NCI-H187 (cell line): ENCODE measurements at places on chromosomes 3 and 15.

GRCh38 chr3:82999777-83000176, 1238.3 kb upstream of the GBE1 start:
- DNase-seq = no peak

- no peak for DNase-seq
These were observed 254.2 kb downstream of the NR1D2 start for GRCh38 chr3:24199300-24199699.

GRCh38 chr3:5160321-5160720, 27.2 kb upstream of the EDEM1 start:
- no peak for DNase-seq

GRCh38 chr3:187788984-187789857, 44.0 kb upstream of the BCL6 start:
- DNase-seq = no peak

GRCh38 chr15:23854912-23855659, 168.0 kb upstream of the NDN start:
- no peak for DNase-seq

GRCh38 chr15:43749690-43750345, 3.6 kb downstream of the PDIA3 start:
- no peak for DNase-seq

GRCh38 chr3:136644212-136644611, 108.0 kb downstream of the STAG1 start:
- DNase-seq = no peak

DNA sequence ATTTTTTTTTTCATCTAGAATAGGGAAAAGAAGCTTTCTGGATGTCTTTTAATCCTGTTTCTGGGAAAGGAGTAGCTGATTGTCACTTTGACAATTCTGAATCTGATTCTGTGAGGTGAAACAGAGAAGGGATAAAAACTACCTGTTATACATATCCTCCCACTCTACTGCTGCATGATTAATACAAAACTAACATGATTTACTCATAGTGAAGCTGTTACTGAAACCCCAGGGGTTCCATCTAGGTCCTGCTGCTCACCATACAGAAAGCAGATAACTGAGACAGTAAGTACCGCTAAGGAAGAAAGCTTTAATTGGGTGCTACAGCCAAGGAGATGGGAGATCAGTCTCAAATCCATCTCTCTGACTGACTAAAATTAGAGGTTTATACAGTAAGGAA, 610.9 kb upstream of the ALCAM start:
- DNase-seq = no peak

DNA sequence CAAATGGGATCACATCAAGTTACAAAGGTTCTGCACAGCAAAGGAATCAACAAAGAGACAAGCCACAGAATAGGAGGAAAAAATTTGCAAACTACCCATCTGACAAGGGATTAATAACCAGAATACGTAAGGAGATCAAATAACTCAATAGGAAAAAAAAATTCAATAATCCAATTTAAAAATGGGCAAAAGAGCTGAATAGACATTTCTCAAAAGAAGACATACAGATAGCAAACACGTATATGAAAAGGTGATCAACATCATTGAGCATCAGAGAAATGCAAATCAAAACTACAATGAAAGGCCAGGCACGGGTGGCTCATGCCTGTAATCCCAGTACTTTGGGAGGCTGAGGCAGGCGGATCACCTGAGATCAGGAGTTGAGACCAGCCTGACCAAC, 23.5 kb upstream of the CPEB1 start:
- no peak for DNase-seq

GRCh38 chr3:86830566-86830965, 160.4 kb downstream of the VGLL3 start:
- DNase-seq = no peak

- DNase-seq = no peak
These were observed 262.1 kb upstream of the SATB1 start for GRCh38 chr3:18687286-18687685.

- DNase-seq = no peak
These were observed 30.3 kb upstream of the PTX3 start for GRCh38 chr3:157406394-157406793.

GRCh38 chr3:120506828-120507774, 56.3 kb upstream of the FSTL1 start:
- no peak for DNase-seq

DNA sequence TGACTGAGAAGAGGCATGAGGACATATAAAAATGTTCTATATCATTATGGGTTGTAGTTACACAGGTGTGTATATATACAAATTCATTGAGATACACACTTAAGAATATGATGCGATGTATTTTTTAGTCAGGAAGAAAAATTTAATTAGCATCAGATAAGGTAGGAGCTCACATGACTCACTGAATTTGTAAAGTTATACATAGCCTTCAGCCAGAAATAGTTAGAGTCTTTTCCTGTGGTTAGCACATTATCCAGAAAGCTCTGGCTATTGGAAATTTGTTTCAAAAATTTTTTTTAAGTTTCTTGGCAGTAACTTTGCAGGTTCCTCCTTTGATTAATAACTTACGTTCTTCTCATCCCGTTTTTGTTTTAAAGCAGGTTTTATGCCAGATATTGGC, 88.6 kb downstream of the STT3B start:
- DNase-seq = no peak

DNA sequence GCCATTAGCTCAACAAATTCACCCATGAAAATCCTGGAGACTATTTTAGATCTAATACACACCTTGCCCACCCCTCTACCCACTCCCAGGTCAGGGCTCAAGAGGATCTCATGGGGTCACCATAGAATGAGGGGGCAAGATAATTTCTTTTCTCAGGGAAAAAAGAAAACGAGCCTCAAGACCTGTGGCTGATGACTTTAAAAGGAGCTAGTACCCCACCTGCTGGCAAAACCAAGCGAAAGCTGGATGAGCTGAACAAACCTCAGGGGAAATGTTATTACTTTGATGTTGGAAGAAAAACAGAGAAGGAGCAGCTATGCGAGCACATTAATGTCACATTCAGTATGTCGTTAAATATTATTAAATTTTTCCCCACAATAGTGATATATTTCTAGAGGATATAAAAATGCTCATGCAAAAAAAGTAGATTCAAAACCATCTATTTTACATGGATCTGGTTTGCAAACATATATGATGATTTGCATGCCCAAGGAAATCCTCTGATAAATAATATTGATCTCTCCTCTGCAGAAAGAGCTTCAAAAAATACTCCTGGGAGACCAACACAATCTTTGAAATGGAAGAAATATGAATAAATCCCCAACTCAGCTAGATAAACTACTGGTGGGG, 37.7 kb downstream of the PLD1 start:
- no peak for DNase-seq

DNA sequence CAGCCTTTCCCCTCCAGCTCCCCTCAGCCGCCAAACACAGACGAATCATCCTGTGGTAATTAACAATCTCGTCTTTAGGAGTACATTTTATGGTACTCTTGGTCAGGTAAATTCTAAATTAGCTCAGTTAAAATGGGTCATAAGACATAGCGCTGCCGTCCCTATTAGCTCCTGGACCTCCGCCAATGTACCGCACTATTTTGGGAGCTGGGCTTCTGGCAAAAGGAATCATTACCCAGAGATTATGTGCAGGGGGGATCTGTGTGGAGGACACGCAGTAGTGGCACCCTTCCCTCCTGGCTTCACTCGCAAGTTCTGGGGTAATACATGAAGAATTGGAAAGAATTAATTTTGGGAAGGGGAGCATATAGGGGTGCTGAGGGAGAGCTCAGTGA, 68.6 kb upstream of the ONECUT1 start:
- DNase-seq = no peak

GRCh38 chr3:67357610-67358458, 296.6 kb downstream of the SUCLG2 start:
- no peak for DNase-seq

GRCh38 chr15:91122296-91122695, 22.2 kb downstream of the SV2B start:
- no peak for DNase-seq

DNA sequence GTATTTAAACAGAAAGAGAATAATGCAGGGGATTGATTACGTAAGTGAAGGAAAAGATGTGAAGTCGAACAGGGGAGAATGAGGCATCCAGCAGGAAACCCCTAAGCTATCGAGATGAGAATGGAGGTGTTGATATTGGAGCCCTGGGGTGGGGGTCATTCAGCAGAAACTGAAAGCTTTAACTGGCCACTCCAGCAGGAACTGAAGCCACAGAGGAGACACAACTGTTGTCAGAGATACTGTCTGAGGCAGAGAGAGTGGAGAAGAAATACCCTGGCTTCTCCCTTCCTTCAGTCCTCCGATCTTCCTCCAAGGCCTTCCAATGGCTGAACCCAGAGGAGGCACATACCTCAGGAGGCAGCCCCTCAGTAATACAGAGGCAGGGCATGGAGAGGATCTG, 152.4 kb downstream of the THRB start:
- DNase-seq = no peak

GRCh38 chr15:101029971-101030661, 111.0 kb downstream of the LRRK1 start:
- no peak for DNase-seq

DNA sequence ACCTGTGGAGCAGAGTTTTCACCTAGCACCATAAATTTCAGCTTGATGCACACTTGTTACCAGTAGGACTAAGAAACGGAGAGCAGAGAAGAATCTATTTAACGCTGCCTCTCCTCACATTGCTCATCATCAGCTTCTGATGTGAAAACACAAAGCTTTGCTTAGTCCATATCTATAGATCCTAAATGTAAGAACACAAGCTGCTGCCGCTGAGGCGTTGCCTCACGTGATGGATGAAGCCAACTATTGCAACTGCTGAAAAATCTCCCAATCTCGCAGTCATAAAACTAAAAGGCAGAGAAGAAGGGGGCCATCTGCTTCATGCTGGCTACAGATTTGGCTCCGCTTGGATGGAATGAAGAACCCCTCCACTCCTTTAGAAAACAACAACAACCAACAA, 42.7 kb downstream of the CADPS start:
- DNase-seq = no peak

- DNase-seq = peak; percentile 8
These were observed 21.4 kb upstream of the CCR9 start for GRCh38 chr3:45864760-45865519.

DNA sequence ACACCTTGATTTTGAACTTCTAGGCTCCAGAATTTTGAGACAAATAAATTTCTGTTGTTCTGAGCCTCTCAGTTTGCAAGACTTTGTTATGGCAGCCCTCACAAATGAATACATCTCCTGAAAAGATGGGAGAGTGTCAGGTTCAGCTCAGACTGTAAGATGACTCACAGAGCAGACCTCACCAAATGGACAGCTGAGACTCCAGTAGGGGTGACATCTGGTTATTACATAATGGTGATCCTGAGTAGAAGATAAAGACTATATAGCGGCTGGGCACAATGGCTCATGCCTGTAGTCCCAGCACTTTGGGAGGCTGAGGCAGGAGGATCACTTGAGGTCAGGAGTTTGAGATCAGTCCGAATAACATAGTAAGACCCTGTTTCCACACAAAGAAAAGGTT, 26.2 kb upstream of the MTMR14 start:
- DNase-seq = no peak

- no peak for DNase-seq
These were observed 14.2 kb downstream of the LPP start for GRCh38 chr3:188168186-188168585.

DNA sequence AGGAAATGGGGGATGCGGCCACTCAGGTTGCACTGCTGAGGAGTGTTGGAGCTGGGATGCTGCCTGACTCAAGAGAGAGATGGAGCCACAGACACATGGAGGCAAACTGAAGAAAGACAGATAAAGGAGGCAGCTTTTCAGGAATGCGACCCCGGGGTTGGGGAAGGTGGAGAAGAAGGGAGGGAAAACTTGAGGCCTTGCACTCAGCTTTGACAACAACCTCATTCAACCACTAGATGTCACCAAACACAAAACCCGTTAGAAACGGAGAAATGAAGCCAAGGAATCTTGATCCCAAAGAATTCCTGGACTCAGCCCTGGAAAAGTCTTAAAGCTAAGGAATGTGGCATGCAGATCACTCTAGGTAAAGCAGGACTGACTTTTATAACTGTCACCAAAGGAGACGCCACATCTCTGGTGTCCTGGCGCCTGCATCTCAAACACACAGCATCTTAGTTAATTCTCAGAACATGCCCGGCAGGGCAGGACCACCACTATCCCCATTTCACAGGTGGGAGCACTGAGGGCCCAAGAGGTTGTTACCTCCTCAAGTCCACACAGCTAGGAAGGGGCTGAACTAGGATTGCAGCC, 59.6 kb upstream of the LMCD1 start:
- DNase-seq = no peak

- no peak for DNase-seq
These were observed 296.8 kb downstream of the DOCK3 start for GRCh38 chr3:50971487-50971924.

DNA sequence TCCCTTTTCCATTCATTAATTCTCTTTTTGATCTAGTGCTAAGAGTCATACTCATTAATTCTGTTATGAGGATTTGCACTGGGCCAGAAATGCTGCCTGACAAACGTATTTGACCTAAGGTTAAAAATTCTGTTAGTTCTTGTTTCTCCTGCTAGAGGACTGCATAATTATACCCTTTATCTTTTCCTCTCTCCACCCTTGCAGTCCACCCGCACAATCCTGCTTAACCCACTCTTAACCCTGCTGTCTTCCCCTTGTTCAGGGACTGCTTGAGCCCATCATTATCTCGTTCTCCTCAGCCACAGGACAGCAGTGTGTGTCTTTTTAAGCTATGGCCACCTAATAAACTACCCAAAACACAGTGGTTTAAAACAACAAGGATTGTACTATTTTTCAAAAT, 31.1 kb upstream of the DYNC1LI1 start:
- no peak for DNase-seq

DNA sequence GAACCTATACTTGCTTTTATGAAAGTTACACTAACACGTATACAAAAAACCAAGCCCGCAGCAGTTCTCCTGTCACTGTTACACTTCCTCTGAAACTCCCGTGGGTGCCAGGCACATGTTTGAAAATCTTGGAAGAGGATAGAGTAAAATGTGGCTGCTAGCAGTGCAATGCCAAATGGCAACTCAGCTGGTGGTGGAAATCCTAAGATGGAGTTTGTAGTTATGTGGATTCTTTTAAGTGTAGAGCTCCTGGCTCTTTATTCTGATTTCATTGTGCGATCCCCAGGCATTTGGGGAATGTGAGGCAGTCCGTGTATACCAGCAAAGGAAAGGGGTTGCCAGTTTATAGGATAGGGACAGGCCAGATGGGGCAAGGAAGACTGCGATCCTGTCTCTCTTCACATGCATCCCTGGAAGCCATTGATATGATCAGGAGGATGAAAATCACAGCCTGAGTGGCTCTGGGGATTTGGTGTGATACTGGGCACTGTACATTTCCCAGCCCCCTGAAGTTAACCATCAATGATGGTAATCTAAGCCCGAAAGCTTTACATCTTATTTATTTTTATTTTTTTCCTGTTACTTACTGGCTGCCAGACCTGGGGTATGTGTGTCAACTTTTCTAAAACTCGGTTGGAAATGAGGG, 1.1 kb downstream of the STAC start:
- DNase-seq = no peak

- no peak for DNase-seq
These were observed 90.8 kb downstream of the MCTP2 start for GRCh38 chr15:94322141-94322540.
